ENCODE measurements at places on chromosomes 1 and 21.

DNA sequence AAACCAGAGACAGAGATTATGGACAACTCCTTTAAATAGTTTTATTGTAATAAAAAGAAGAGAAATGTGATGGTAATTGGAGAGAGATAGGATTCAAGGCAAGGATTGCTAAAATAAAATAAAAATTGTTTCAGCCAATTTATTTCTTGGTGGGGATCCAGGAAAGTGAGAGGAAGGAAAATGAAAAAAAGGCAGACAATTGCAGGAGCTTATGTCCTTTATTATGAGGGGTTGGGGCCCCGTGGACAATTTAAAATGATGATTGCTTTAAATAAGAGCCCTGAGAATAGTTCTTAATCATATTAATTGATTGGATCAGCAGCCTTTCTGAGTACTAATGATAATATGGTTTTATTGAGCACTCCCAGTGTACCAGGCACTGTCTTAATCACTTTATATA, 40.2 kb downstream of the RGS2 start:
- no peak for DNase-seq

GRCh38 chr1:116832932-116833578, 76.7 kb upstream of the PTGFRN start:
- DNase-seq = no peak

GRCh38 chr21:35943752-35944151, 116.6 kb downstream of the SETD4 start:
- no peak for DNase-seq

GRCh38 chr1:169115891-169116585, 9.5 kb downstream of the ATP1B1 start:
- no peak for DNase-seq

GRCh38 chr1:204139088-204139487, 12.8 kb downstream of the ETNK2 start:
- DNase-seq = no peak

DNA sequence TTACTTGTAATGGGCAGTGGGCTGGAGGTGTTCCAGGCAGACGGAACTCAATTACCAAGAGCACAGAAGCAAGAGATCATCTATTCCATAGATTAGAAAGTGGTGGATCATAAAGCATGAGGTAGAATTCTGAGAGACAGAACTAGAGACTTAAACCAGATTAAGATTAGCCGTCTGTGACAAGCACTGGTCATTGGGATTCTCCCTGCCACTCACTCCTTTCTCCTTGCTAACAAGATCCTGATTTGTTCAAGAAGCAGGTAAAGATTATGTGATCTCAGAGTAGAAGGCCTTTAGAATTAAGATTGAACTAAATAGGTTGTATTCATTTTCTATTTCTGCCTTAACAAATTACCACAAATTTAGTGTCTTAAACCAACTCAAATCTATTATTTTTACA, 1.5 kb upstream of the HSPA13 start:
- DNase-seq = no peak

DNA sequence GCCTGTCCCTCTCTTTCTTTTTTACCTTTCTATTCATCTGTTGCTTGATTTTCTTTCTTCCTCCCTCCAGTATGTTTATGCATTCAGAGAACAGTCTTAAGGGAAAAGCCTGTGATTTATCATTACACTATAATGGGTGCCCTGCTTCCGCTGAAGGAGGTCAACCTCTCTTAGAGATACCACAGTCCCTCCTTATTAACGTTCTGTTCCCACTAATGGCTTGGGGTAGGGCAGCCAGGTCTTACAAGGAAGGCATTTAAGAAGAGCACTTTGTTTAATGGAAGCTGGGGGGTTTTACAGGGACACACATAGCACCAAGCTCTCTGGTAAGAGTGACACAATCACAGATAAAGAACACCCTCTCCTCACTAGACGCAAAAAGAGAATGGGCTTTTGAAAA, 523.5 kb downstream of the NUF2 start:
- DNase-seq = no peak

- no peak for DNase-seq
Observed at GRCh38 chr21:41833497-41834115, 45.5 kb downstream of the PRDM15 start.

- DNase-seq = no peak
Observed at GRCh38 chr1:226496453-226497015, 52.0 kb upstream of the STUM start.

GRCh38 chr1:218425647-218426342, 80.7 kb downstream of the TGFB2 start:
- no peak for DNase-seq

DNA sequence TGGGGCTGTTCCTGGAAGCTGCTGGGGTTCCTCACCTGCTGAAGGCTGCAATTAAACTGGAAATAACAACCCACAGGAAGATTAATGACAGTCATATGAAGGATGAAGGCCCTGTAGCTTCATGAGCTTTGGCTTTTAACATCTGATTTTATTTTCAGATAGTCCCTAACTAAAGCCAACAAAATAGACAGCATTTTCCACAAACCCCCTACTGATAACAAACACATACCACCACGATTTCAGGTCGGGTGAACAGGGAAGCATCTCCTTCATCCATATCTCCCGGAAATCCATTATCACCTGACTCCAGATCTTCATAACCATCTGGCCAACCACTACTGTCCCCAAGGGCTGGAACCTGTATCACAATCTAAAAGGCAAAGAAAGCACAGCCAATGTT, 169.6 kb downstream of the TGFBR3 start:
- DNase-seq = no peak

DNA sequence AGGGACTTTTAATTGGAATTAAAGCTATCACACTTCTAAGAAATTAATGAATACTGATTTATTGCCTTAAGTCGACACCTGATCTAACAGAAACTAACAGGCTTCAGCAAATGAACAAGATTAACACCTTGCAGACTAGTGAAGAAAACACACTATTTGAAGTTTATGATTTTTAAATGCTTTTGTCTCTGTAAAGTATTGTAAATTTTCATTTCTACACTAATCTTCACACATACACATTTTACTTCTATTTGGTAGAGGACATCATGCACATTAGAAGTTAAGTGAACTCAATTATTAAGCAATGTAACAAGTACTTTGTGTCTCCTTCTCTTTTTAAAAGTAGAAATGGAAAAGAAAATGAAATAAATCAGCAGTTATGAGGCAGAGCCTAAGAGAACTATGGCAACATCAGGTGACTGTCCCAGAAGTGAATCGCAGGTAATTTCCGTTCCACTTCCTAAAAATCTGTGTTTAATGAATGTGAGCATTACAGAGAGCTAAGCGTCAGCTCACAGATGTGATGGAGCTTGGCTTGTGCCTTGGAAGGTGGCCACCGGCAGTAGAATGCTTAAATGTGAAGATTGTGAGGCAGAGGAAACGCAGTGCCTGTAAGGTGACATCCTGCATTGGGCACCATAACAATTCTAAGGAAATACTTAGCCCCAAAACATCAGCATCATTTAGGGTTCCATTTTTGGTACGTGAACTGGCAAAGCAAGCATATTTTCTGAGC, 1.2 kb downstream of the PRMT2 start:
- DNase-seq = no peak

- peak; percentile 9 for DNase-seq
Observed at GRCh38 chr1:118185084-118185832, at the start of gene SPAG17. Gene SPAG17 (minus strand): TSS chr1:118185228. CDS start chr1:118185157, 71 bp downstream.

GRCh38 chr21:17554679-17555465, 42.0 kb downstream of the CXADR start:
- DNase-seq = no peak

DNA sequence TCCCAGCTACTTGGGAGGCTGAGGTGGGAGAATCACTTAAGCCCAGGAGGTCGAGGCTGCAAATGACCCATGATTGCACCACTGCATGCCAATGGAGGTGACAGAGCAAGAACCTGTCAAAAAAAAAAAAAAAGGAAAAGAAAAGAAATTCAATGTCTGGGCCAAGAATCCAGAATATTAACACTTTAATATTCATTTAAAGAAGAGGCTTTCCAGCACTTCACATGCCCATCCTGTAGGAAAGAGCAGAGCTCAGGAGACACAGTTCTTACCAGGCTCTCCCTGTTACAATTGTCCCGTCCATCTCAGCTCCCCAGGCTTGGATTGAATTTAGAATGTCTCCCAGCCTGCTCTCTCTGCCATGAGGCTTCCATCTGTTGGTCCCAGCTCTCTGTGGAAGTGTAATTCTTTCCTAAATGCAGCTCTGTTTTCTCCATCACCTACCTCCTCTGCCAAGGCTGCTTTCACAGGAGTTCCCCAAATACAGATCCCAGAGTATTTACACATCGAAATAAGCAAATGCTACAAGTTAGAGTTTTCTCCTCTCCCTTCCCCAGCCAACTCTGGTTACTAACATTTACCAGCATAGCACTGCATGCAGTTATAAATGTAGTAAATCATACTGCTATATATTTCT, 116.6 kb upstream of the CDC42BPA start:
- DNase-seq = no peak

DNA sequence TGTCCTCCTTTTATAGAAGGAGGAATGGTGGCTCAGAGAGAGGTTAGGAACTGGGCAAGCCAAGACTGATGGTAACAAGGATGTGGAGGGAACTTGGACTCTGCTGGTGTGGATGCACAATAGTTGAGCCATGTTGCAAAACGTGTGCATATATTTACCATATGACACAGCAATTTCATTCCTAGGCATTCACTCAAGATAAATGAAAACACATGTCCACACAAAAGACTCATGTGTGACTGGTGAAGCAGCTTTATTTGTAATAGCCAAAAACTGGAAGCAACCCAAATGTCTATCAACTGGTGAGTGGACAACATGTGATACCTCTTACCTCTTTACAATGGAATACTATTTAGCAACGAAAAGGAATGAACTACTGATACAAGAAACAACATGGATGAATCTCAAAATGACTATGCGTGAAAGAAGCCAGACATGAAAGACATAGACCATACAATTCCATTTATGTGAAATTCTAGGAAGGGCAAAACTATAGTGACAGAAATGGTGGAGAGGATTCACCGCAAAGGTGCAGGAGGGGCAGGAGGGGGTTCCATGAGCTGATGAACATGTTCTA, 36.2 kb downstream of the CAMK2N1 start:
- no peak for DNase-seq

- no peak for DNase-seq
Observed at GRCh38 chr1:181522864-181523263, 39.5 kb downstream of the CACNA1E start.

DNA sequence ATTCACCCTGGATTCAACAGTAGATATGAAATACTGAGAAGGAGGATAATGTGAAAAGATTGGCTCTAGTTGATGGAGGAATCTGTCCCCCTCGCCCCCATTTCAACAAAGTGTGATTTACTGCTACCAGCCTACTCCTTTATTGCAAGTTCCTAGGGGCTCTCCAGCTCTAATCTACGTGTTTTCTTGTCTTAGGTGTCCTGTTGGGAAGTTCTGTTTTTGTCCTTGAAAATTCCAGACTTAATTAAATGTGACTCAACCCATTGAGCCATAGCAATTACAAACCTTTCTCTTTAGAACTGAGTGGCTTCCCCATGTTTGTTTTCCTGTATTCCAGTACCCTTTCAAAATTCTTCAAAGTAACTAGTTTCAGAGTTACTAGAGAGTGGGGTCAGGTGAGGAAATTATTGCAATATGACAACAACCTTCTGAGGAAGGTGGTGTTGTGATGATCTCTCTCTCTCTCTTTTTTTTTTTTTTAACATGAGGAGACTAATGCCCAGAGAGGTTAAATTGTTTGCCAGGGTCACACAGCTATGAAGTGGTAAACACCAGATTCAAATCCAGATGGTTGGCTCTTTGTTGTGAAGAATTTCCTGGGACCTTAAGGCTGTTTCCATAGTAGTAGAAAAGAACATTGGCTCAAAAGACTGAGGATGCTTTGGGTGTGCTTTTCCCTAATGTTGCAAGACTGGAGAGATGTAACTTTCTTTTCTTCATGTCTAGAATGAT, 3.5 kb downstream of the RGL1 start:
- DNase-seq = no peak

- DNase-seq = peak; percentile 82
Observed at GRCh38 chr1:244599937-244600350, 53.0 kb upstream of the DESI2 start.

DNA sequence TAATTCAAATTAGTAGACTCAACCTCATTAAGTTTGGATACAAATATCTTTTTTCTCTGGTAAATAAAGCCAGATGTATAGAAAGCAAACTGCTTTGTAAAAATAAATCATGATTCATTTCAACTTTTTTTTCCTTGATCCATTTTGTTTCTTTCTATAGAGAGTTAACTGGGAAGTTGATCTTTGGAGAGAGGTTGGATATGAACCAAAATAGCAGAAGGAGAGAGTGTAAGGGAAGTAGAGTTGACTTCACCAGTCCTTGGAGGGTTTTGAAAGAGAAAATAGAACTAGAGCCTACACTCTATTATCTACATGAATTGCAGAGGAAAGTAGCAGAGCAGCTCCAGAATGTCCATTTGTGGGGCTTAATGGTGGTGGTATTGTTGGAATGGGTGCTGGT, 243.8 kb downstream of the ADGRL2 start:
- DNase-seq = no peak

GRCh38 chr1:243623841-243624240, 226.2 kb downstream of the AKT3 start:
- DNase-seq = no peak

- no peak for DNase-seq
Observed at GRCh38 chr1:23530087-23530746, 816 bp downstream of the E2F2 start.

GRCh38 chr1:245370905-245371581, 216.3 kb downstream of the KIF26B start:
- DNase-seq = no peak

DNA sequence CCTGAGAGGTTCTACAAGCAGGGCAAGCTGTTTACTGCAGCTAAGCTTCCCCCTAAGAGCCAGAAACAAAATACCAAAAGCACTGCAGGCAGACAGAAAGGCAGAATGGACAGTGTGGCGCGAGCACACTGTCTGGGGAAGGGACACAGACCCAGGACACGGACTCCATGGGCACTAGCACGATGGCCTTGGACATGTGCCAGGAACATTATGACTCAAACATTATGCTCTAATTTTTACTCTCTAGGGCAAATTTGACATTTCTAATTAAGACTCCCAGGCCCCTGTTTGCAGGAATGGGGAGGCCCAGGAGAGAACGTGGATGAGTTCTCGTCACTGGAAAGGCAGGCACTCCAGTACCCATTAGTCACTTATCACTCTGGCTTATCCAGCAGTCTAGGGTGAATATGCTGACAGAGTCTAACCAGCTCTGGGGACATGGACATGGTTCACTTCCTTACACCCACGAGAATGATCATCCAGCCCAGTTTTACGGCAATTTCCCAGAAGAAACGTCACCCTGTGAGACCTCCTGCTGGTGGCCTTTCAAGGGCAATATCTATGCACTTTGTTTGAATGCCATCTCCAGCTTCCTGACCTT, 45.1 kb downstream of the CAPN8 start:
- DNase-seq = no peak

GRCh38 chr1:43706598-43707189, 642 bp upstream of the ST3GAL3 start:
- peak; percentile 24 for DNase-seq

DNA sequence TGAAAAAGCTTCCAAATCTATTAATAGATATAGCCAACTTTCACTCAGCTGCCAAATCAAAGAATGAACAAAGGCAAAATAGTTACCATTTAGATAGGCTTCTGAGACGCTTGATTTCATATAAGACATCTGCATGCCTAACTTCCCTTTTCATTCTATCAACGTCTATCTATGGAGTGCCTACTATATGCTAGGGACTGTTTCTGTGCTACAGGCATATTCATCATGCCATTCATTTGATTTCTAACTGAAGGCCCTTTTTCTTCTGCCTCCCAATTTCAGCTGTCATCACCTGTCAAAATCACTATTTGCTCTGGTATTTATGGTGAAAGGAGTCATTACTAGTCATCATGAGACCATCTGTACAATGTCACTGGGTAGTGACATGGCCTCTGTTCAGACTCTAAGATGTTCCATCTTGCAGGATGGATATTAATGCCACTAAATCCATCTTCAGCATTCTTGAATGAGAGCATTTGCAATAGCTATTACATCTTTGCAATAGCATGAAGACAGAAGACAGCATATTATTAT, 4.3 kb upstream of the KRTAP13-1 start:
- no peak for DNase-seq
